ENCODE measurements at places on chromosomes 12 and 14.

GRCh38 chr12:4154672-4155225 lies 118.8 kb upstream of the CCND2 start:
- DNase-seq = no peak

DNA sequence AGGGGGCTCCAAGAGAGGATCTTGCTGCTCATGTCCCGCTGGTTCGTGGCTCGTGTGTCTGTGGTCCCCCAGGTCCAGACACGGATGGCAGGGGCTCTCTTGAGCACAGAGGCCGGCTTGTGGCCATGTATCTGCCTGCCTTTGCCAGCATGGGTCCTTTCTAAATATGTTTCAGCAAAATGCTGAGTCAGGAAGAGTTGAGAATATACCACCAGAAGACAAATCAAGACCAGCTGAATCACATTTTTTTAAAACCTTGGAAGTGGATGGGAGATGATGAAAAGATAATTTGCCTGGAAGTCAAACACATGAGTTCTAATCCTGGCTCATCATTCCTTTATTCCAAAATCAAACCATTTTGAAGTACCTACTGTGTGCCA lies 58.0 kb downstream of the NUAK1 start:
- no peak for DNase-seq

DNA sequence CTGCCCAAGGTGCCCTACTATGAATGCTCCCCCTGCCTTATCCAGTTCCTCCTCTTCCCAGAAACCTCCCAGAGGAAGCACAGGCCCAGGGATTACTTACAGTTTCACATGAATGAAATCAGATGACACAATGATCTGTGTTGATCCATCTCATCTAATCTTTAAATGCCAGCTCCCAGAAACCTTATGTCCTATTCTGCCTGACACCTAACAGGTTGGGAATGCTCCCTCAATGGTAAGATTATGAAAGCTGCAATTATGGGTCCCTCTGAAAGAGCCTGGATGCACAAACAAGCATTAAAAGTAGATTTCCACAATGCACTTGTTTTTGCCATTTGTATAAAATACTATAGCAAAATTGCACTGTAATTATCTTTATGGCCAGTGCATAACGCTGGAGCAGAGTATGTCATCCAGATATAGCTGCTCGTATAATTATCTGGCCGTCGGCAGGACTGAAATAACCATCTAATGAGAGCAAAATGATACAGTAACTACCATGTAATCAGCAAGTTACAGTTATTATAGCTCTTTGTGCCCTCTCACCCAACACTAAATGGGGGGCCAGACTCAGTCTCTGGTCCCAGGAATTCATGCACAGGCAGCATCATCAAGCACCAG lies 4.4 kb upstream of the ZBTB39 start:
- no peak for DNase-seq

DNA sequence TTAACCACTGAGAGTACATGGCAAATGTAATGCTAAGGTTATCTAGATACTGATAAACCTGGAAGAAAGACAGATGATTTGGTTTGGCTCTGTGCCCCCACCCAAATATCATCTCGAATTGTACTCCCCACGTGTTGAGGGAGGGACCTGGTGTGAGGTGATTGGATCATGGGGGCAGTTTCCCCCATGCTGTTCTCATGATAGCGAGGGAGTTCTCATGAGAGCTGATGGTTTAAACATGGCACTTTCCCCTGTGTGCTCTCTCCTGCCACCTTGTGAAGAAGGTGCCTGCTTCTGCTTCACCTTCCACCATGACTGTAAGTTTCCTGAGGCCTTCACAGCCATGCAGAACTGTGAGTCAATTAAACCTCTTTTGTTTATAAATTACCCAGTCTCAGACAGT lies 14.2 kb downstream of the NOXRED1 start:
- no peak for DNase-seq

DNA sequence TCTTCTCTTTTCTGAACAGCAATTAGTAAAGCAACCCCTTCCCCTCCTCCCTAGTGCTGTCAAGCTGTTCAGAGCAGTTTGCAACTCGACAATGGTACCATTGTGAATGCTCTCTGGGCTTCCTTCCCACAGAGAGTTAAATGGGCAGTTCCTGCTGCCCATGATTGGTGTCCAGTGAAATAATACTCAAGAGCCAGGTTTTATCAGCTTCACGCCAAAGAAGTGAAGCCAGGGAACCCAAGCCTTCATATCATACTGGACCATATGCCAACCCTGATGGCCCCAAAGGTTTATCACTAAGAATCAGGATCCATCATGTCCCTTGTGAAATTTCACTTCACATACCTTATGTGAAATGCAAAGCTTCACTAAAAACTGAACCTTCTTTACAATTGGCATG lies 24.7 kb downstream of the INSM2 start:
- DNase-seq = no peak

GRCh38 chr12:62924084-62924483 lies 10.9 kb downstream of the PPM1H start:
- no peak for DNase-seq

- no peak for DNase-seq
Observed at GRCh38 chr12:6452245-6452943, 552 bp downstream of the TAPBPL start.

DNA sequence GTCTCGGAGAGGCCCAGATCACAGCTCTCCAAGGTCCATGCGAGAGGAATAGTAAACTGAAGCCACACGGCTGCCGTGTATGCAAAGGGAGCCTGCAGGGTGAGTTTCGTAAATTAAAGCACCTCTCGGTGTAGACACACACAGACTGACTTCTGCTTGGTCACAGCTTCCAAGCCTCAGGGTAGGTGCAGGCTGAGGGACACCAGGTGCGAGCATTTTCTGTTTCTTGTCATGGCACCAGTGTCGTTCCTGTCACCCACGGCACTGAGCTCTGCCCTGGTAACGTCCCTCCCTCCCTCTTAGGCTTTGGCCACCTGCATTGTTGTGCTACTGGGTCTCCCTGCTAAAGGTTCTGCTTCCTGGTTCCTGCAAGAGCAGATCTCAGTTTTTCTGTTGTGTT lies 76.2 kb upstream of the DYNC1H1 start:
- DNase-seq = no peak

DNA sequence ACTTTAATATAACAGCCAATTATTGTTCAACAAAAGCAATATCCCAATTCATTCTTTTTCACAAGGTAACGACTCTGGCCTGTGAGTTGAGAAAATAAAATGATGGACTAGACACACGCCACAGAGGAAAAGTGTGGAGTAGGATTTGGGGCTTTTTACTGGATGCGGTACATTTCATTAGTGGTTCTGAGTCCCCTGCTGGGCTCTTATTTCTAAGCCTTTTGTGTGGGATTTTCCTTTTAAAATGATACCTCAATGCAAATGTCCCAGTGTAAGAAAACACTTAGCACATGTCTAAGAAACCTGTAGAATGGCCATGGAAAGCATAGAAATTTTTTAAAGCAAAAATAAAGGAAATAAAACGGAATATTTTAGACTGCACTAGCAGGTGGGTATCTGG lies 73.4 kb downstream of the C12orf42 start:
- DNase-seq = no peak

- DNase-seq = no peak
Observed at GRCh38 chr14:50711043-50711442, 42.9 kb upstream of the SAV1 start.

- DNase-seq = no peak
Observed at GRCh38 chr12:53056901-53057300, 7.0 kb downstream of the TNS2 start.

DNA sequence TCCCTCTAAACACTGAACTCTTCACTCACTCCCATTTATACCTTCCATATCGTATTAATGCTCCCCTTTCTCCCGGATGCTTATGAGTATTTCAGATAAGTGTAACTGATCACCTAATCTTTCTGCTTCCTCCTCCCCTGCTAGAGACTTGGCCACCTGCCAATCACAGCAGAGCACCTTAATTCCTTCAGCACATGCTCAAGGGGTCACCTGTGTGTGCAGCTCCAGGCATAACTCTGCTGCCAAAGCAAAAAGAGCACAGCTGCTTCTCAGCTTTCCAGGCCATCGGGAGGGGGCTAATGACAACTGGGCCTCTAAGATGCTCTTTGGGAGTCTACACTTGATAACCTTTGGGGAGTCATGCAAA lies 106.9 kb upstream of the DYRK2 start:
- DNase-seq = no peak

DNA sequence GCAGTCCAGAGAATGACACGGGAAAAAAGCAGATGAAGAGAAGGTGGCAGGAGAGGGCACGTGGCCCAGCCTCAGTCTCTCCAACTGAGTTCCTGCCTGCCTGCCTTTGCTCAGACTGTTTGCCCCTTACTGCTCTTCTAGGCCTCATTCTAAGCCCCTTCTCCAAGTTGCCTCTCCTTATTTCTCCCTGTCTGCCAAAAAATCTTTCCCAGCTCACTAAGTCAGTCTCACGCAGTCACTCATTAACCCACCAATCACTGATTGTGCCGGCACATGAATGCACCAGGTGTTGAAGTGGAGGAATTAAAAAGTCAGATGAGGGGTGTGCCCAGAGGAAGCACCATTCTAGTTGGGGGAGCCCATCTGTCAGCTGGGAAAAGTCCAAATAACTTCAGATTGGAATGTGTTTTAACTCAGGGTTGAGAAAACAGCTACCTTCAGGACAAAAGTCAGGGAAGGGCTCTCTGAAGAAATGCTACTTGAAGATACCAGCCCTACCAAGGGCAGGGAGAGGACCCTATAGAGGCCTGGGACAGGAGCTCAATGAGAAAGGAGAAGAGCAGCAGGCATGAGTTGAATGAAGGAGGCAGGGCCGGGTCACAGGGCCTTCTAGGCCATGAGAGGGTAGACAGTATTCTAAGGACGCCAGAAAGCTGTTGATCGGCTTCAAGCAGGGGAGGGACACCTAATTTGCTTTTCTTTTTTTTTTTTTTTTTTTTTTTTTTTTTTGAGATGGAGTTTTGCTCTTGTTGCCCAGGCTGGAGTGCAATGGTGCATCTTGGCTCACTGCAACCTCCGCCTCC lies 40.9 kb downstream of the DAD1 start:
- no peak for DNase-seq

GRCh38 chr14:55706365-55706684 lies 126.3 kb downstream of the KTN1 start:
- no peak for DNase-seq

DNA sequence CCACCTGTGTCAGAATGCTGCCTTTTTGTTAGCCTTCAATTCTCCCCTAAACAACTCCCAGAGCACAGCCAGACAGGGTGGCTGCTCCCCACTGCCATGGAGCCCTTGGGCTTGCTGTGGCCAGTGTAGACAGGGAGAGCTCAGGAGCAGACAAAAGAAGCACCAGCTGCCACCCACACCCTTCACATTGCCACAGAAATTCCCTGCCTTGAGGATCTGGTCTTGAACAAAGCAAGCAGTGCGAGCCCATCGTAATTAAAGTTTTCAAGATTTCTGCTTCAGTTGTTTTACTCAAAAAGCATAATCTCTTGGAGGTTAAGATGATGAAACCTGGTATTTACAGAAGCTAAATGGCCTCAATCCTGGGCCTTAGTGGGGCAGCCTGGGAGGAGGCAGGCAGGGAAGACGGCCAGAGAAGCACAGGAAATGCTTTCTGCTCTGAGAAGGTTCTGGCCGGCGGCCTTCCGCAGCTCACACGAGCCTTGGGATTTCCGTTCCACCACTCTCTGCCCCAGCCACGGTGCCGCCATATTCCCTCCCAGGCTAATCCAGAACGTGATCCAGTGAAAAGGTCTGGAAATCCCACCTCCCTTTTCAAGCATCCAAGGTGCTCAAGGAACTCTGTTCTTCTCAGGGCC lies 535.2 kb downstream of the BCL11B start:
- DNase-seq = no peak
